ENCODE measurements at places on chromosomes 12 and 14. TPM values are rescaled to one million over a fixed set of nuclear protein-coding genes. Genes with fewer than 3 reads are reported as not detected.

GRCh38 chr12:97411341-97411740 is 51.3 kb upstream of the RMST start:
- DNase-seq, result no peak

- DNase-seq, result no peak
These were observed 237.9 kb downstream of the PAWR start for GRCh38 chr12:79452906-79453305.

- DNase-seq, result no peak
These were observed 190.2 kb upstream of the SLC38A2 start for GRCh38 chr12:46562625-46563225.

- DNase-seq, result no peak
These were observed 53.1 kb downstream of the BRMS1L start for GRCh38 chr14:35879151-35879648.

ACACB gene
- total RNA-seq, result 23.5 TPM
